Aorta (tissue), 5 donors: ENCODE measurements at places on chromosomes 3 and 15.

GRCh38 chr3:42345811-42346210 lies 64.6 kb downstream of the LYZL4 start:
- no peak for DNase-seq

DNA sequence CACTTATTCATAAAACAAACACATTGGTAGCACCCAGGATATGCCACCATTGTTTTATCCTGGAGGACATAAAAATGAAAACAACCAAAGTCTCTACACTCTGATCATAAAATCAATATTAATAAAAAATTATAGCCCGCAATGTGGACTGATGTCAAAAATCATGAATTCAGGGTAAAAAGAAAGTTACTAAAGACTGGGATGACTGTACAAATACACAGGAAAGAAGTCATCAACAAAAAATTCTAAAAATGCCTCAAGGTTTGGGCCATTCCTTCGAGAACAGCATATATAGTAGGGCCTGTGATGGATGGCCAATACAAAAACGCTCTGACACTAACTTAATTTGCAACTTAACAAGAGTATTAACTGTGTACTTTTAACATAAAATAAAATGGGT lies 76.8 kb downstream of the THBS1 start:
- no peak for DNase-seq

DNA sequence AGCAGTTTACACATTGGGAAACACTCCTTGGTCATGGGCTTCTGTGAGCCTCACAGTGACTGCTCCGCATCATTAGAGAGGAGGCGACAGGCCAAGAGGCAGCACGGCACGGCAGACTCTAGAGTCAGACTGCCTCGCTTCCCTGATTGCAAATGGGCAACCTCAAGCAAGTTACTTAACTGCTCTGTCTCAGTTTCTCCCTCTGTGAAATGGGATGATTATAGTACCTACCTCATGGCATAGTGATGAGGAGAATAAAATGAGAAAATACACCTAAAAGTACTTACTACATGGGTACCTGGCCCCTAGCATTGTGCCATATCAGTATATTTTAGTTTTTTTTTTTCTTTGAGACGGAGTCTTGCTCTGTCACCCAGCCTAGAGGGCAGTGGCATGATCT lies 4.0 kb upstream of the RCCD1 start:
- no peak for DNase-seq

DNA sequence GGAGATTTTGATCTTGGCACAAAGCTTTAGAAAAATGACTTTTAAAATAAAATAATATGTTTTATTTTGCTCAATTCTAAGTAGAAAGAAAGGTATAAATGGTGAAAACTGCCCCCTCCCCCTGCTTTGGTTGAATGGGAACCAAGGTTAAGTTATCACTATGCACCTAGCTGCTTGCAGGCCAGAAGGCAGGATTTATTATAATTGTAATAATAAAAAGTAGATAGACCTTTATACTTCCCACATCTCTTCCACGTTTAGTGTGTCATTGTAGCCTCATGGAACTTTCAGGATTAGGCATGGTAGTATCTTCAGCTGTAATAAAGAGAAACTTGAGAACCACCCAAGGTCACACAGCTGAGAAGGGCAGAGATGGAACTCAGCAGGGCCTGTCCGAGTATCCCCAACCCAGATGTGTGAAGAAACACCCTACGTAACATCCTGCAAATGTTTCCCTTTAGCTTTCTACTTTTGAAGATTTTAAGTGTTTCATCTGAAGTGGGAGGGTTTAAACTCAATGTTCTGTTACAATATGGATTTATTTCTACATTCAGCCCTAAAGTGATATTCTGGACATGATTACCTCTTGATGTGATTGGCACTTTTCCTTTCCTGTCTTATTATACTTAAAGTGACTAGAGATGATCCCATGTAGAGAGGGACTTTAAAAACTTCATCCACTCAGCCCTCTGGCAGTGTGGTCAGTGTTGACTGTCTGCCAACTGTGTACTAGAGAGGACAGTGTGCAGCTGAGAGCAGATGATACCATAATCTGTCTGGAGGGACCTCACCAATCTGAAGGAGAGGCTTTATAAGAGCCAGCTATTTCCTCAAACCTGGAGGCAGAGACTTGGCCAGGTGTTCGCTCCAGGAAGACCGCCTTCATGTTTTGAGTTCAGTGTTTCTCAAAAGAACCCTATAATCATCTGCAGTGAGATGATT lies 282.5 kb upstream of the TRIM42 start:
- DNase-seq, result no peak

- DNase-seq, result peak; percentile 67
Measured at GRCh38 chr3:37922721-37923568, 61.3 kb downstream of the CTDSPL start.

- DNase-seq, result no peak
Measured at GRCh38 chr15:60301024-60301423, 96.8 kb downstream of the ANXA2 start.

GRCh38 chr3:492586-493316 lies 296.2 kb downstream of the CHL1 start:
- no peak for DNase-seq

GRCh38 chr3:151199554-151200438 lies 3.2 kb downstream of the GPR171 start:
- no peak for DNase-seq

GRCh38 chr3:12922881-12923431 lies 81.6 kb upstream of the RPL32 start:
- DNase-seq, result no peak

DNA sequence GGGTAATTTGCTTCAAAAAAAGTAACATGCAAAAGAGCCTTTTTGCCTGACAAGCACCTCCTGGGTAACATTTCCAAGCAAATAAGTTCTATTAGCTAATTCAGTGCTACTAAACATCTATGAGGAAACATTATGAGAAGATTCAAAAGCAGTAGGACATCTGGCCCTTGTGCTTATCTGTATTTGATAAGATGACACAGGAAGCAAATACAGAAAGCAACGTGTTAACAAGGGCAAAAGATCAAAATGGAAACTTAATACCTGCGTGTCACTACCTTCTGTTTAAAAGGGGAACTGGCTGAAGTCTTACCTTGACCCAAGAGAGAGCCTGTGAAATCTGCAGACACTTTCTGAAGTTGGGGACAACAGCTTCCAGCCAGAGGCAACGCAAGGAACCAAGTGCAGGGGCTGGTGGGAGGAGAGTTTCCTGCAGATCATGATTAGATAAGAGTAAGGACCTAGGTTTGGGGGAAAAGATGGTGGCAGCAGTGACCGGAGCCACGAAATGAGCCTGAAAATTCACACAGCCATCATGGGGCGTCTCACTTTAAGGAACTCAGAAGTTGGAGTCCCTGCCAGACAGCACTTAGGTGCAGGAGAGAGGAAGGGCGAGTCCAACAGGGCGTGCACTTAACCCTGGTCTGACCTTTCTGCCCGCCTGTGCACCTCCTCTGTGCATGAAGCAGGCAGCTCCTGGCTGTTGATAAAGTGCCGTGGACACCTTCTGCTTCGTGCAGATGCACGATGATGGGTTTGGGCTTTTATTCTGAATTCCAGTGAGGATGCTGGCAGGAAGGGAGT lies 153.6 kb upstream of the BHLHE40 start:
- DNase-seq, result peak; percentile 55
